ENCODE measurements at places on chromosomes 5 and 9.

DNA sequence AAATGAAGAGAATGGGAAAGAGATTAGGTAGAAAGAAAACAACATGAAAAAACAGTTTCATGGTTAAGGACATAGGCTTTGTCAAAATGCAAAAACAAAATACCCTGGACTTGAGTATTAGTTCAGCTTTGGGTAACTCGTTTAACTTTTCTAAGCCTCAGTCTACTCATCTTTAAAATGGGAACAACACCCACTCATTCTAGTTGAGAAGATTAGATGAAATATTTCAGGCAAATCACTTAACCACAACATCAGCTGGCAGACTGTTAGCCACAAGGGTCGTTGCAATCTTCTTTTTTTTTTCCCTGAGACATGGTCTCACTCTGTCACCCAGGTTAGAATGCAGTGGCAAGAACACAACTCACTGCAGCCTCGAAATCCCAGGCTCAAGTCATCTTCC, 185.6 kb downstream of the DCP2 start:
- no peak for DNase-seq

- no peak for DNase-seq
Measured at GRCh38 chr9:135583688-135584011, 22.1 kb downstream of the PAEP start.

DNA sequence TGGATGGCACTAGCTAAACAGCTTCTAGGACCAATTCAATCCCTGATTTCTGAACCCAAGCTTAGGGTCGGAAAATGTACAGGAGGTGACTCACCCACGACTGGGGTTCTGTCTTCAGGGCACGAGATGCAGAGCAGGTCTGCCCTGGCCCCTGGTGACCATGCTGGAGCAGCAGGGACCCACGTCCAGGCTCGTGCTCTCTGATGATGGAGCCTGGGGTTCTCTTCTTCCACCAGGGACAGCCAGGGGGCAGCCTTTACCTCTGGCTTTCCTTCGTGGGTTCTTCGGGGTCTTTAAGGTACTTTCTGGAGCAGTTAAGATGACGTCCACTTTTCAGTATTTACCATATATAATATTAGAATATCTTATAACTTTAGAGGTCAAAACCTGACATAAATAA, 2.1 kb downstream of the CFAP77 start:
- DNase-seq = no peak

DNA sequence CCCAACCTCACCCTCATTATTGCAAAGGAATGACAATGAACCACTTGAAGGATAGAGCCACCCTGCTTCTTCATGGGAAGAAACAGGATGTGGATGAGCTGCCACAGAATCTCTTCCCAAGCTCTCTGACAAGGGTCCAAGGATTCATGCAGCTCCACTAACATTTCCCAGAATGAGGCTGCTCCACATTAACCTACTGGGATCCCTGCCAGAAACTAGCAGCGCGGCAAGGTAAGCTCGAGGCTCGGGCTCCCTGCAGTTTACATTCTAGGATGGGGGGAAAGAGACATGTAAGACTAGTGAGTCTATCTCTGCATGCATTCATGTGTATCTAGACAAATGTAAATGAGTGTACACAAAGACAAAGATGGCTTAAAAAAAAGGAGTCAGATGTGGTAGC, 12.1 kb downstream of the DCAF12 start:
- DNase-seq = no peak

- no peak for DNase-seq
Measured at GRCh38 chr5:87302061-87302460, 34.4 kb downstream of the RASA1 start.

GRCh38 chr5:175257128-175257846, 186.7 kb downstream of the DRD1 start:
- no peak for DNase-seq

GRCh38 chr5:173859408-173860159, 28.6 kb upstream of the CPEB4 start:
- DNase-seq = no peak

- DNase-seq = no peak
Measured at GRCh38 chr5:68226546-68227073, 11.1 kb downstream of the PIK3R1 start.

- peak; percentile 53 for DNase-seq
Measured at GRCh38 chr9:69637817-69638200, 34.4 kb downstream of the APBA1 start.

- DNase-seq = no peak
Measured at GRCh38 chr5:80479713-80480112, 8.2 kb upstream of the FAM151B start.

GRCh38 chr9:36993933-36994764, 39.9 kb downstream of the PAX5 start:
- no peak for DNase-seq

DNA sequence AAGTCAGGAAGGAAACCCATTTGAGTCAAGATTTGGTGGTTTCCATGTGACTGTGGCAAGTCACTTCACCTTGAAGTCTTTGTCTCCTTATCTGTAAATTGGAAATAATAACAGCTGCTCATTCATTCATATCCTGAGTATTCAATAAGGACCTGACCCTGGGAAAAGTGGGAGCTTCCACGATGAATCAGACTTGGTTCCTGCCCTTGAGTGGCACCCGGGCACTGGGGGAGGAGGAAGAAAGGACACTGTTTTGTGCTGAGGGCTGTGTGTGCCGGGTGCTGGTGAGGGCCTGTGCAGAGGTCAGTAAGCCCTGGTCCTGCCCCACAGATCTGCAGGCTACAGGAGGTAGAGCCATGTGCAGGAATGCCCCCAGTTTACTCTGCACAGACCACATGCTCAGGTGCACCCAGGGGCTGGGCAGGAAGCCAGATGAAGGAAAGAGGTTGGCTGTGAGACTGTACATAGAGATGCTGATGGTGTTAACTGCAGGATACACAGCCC, 6.8 kb downstream of the NDST1 start:
- DNase-seq = no peak

DNA sequence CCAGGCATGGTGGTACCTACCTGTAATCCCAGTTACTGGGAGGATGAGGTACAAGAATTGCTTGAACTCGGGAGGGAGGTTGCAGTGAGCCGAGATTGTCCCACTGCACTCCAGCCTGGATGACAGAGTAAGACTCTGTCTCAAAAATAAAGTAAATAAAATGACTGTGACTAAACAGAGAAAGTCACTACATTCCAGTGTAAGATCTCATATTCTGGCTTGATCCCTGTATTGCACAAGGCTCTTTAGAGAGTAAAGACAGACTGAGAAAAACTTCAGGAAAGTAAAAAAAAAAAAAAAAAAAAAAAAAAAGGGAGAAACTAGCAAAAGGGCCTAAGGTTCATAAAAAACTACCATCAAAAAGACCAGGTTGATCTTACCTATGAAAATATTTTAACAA, 106.6 kb upstream of the PJA2 start:
- DNase-seq = no peak

- no peak for DNase-seq
Measured at GRCh38 chr5:159774476-159775031, 141.7 kb upstream of the ADRA1B start.

- no peak for DNase-seq
Measured at GRCh38 chr9:10062629-10063395, 550.0 kb downstream of the PTPRD start.

GRCh38 chr9:124778575-124779367, 1.8 kb downstream of the OLFML2A start:
- DNase-seq = no peak

DNA sequence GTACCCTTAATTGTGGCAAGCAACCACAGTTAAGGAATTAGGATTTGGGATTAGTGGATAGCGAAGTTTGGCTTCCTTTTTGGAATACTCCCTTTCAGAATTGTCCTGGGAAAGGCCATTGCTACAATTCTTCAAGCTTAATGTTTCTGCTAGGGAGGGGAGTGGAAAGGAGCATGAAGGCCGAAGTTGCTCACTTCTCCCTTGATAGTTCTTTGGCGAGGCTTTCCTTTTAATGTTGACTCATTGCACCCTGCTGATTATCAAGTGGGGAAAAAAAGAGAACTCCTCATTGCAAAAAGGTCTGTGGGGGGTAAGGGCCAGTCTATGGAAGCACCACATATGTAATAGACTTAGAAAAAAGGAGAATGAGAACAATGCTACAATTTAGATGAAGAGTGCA, 30.7 kb downstream of the GRIN3A start:
- no peak for DNase-seq

DNA sequence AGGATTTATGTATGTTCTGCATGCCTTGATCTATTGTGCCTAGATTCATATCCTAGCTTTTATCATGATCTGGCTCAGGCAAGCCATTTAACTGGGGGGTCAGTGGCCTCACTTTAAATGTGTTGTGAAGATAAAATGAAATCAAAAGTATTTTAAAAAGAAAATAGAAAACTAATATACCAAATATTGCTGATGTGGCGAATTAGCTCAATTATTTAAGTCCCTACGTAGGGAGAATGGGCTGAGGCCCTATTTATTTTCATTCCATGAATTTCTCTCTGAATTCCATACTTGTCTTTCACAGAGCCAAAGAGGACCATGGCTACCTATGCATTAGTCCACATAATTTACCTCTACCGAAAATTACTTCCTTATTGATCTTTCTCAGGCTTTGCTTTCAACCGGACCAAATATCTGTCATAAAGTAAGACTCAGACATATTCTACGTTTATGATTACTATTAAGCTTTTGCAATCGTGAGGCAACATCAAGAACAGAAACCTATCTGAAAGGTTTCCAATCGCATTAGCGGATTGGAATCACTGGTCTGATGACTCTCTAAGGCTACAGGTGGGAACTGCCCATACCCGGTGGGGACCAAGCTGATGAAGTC, 1.7 kb downstream of the MBLAC2 start:
- DNase-seq = no peak

GRCh38 chr5:169649486-169649885, 12.4 kb downstream of the DOCK2 start:
- DNase-seq = no peak

DNA sequence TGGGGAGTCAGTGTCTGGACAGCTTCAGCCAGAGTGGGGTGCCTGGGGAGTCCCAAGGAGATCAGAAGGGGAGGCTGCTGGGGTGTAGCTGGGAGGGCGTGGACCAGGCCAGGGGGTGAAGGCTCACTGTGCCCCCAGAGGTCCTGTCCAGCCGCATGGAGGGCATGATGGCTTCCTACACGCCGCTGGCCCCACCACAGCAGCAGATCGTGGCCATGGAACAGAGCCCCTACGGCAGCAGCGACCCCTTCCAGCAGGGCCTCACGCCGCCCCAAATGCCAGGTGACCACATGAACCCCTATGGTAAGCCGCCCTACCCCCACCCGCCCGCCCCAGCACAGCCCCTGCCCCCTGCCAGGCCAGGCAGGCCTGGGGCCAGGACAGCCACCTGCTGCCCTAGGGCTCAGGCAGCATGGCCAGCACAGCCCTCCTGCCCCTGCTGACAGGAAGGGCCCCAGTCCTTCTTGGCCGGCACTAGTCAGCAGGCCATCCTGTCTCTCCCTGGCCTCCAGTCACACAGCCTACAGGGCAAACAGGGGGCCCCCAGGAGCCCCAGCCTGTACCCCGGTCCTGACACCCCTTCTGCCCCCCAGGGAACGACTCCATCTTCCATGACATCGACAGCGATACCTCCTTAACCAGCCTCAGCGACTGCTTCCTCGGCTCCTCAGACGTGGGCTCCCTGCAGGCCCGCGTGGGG, 82.1 kb downstream of the LMX1B start:
- no peak for DNase-seq

DNA sequence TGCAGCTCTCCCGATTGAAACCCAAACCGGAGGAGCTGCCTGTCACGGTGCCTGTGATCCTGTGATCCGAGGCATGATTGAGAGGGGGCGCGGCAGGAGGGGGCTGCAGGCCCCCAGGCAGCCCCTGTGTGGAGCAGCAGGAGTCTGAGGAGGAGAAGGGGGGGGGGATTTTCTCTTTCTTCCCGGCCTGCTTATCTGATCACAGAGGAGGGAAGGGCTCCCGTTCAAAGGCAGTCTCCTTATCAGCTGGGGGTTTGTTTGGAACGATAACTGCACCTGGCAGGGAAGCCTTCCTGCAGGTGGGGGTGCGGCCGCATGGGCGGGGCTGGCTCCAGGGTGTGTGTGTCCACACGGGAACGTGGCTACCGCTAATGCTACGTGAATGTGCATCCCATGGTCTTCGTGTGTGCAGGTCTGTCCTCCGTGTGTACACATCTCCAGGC, 38.4 kb downstream of the LMX1B start:
- DNase-seq = no peak

DNA sequence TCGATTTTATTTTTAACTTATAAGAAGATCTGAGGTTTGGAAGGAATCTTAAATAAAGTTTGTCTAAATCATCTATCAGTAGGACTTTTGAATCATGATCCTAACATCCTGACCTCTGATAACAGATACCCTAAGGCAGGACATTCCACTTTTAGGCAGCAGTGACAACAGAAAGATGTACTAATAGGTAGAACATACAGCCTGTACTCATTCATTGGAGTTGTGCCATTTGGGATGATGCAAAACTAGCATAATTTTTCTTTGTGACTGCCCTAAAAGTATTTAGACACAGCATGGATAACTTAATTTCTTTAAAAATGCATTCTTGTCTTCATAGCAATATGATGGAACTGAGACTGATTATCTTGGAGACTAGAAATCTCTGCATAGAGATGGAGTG, 39.7 kb downstream of the CDC42SE2 start:
- no peak for DNase-seq

- no peak for DNase-seq
Measured at GRCh38 chr5:31866166-31866565, 227.2 kb downstream of the PDZD2 start.

GRCh38 chr5:139745800-139746690, 49.6 kb upstream of the PSD2 start:
- peak; percentile 27 for DNase-seq
